ENCODE measurements at places on chromosomes 1 and 21.

DNA sequence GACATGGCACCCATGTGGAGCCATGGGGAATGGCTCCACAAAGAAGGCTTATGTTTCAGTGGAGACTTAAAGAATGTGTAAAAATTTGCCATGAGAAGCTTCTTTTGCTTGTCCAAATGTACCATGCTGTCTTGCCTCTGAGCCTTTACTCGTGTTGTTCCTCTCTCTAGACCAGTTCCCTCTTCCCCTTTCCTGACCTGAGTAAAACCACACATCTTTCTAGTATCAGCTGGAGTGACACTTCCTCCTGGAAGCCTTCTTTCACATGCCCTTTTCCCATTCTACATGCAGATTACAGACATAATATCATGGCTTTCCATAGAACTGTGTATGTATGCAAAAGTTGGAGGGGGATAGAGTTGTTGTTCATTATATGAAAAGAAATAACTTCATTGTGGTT lies 13.6 kb upstream of the GPX7 start:
- no peak for DNase-seq

DNA sequence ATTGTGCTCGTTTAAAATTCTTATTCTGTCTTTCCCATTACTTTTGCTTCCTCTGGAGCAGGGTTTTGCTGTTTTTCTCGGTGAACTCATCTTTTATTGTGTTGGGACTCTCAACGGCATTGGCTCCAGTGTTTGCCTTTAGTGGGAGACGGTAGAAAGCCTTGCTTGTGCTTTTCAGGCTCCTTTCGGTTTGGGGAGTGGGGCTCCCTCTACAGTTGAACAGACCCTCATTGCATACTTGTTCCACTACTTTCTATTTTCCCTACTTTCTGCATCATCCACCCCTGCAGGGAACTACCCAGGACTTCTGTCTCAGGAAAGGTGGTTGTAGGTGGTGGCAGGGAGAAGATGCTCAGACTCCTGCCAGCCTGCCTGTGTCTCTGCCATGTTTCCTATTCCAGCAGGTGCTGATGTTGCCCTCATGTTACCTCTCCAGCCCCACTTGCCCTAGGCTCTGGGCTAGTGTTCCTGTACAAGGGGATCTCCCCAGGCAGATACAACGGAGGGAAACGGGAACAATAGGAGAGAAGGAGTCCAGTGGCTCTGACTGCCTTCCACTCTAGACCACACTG lies 68.5 kb upstream of the ZBTB18 start:
- no peak for DNase-seq

- no peak for DNase-seq
Measured at GRCh38 chr1:169727307-169727706, 6.6 kb downstream of the SELE start.

GRCh38 chr1:201481004-201481380 lies 12.0 kb upstream of the PHLDA3 start:
- DNase-seq = no peak

- DNase-seq = no peak
Measured at GRCh38 chr1:6486433-6487011, 4.9 kb downstream of the PLEKHG5 start.

GRCh38 chr21:41328660-41329607 lies 12.3 kb downstream of the FAM3B start:
- no peak for DNase-seq

DNA sequence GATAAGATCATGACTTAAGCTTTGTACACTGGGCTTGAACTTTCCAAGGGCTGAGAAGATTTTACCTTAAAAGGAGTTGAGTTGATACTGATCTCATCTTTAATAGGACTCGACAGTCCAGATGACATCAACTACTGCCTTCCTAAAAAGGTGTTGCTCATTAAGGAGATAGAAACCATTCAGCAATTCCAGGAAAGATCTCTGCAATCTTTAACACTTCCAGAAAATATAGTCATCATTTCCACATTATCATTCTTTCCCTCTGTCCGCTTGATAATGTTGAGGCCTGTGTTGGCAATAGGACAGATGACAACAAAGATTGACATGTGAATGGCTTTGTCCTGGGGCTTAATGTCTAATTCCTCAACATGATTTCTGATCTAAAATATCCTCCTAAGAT lies 145.4 kb upstream of the C1orf21 start:
- no peak for DNase-seq
